ENCODE measurements at places on chromosomes 2 and 18.
A peak's percentile ranks its signal among the peaks of the same experiment; 100 is the strongest.

DNA sequence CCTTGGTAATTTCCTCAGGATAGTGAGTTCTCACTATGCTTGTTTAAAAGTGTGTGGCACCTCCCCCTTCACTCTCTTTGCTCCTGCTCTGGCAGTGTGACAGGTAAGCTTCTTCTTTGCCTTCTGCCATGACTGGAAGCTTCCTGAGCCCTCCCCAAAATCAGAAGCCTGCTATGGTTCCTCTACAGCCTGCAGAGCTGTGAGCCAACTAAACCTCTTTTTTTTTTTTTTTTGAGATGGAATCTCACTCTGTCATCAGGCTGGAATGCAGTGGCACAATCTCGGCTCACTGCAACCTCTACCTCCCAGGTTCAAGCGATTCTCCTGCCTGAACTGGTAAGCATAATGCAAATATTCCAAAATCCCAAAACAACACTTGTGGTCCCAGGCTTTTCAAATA is 80.0 kb downstream of the SOWAHC start:
- no peak for DNase-seq

- DNase-seq: no peak
These were observed 29.2 kb downstream of the KCNG3 start for GRCh38 chr2:42464631-42465030.

DNA sequence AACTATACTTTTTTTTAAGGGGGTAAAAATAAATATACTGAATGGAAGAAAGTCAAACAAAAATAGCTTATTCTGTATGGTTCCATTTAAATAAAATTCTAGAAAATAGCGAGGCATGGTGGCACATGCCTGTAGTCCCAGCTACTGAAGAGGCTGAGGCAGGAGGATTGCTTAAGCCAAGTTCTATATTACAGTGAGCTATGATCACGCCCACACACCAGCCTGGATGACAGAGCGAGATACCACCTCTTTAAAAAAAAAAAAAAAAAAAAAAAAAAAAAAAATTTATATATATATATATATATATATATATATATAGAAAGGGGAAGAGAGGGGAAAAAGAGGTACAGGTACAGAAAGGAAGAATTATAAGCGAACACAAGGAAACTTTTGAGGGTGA is 77.7 kb downstream of the MEMO1 start:
- no peak for DNase-seq

- no peak for DNase-seq
These were observed 7.8 kb upstream of the CAVIN2 start for GRCh38 chr2:191854382-191855372.

GRCh38 chr2:124369181-124369580 is 344.1 kb downstream of the CNTNAP5 start:
- DNase-seq: no peak

DNA sequence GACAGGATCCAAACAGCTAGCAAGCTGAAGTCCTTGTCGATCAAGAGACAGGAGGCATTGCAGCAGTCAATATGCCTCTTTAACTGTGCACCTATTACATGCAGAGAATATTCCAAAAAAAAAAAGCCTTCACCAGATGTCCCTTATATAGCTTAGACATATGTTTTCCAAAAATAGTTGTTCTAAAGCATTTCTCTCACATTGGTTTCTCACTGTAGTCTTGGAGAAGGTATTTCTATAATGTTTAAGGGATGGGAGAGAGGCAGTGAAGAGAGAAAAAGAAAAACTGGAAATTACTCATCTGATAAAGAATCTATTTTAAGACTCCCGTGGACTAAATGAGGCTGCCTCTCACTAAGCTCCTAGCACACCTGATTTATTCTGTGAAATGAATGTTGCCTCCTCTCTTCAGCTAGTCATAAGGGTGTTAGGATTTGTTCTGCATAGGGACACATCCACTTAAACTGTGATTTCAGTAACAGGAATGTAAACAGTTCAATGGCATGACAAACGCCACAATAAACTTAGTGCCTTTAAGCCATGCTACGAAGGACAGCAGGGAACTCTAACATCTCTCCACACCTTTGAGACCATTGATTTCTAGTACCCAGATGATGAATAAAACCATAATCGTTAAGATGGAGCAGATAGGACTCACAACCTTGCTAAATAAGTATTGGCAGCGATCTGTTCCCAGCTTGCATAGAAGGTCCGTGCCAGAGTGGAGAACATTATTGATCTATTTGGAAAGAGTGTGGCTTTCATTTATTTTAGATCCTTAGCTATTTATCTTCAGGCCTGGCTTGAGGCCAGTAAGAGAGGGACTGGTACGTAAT is 98.6 kb upstream of the NCK2 start:
- DNase-seq: peak; percentile 7

GRCh38 chr2:73255007-73255644 is 21.0 kb downstream of the CCT7 start:
- no peak for DNase-seq

DNA sequence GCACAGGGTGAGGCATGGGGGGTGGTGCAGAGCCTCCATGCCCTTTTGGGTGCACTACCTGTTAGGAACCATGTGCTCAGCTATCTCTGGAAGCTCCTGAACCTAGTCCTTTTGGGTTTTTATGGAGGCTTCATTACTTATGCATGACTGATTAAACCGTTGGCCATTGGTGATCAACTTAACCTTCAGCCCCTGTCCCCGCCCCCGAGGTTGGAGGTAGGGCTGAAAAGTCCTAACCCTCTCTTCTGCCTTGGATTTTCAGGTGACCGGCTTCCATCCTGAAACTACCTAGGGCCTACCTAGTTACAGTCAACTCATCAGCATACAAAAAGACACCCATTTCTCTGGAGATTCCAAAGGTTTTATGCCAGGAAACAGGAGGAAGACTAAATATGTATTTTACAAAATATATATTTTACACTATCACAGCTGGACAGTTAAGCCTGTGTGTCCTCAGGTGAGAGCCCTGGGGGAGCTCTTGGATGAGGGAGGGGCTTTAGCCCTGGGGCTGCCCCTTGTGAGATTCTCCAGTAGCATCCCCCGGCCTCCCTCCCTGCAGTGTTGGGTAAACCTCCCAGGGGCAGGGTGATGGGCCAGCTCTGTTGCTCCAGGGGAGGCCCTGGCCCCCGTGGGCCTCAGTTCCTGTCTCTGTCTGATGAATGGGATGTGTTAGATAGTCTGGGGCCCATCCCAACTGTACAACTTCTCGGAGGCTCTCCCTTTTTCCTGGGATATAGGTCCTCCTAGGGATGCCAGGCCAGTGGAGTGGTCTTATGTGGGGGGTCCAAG is 24.1 kb downstream of the GLI2 start:
- DNase-seq: no peak

DNA sequence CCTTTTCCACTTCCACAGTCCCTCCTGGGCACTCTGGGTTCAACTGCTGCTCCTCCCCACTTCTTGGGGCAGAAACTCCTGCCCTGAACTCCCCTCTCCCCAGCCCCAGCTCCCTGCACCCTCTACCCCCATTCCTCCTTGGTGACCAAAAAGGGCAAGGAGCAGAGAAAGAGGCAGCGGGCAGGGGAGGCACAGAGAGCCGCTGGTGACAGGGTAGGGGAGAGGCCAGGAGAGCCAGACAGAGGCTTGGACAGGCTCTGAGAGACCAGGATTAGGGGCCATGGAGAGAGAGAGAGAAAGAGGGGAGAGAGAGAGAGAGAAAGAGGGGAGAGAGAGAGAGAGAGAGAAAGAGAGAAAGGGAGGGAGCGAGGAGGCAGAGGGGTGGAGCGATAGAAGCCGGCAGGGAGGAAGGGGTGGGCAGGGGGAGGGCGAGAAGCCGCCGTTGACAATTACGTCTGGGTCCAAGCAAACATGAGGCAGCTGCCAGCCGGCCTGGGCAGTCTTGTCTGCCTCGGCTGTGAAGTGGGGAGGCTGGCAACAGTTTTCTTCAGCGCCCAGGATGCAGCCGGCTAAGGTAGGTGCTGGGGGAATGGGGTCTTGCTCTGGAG is at the start of gene KCNIP3:
TSS of gene KCNIP3 (plus strand) at position 468 of the 608 bp plus-strand sequence. CDS start at position 560, 92 bp downstream.
- DNase-seq: peak; percentile 91

DNA sequence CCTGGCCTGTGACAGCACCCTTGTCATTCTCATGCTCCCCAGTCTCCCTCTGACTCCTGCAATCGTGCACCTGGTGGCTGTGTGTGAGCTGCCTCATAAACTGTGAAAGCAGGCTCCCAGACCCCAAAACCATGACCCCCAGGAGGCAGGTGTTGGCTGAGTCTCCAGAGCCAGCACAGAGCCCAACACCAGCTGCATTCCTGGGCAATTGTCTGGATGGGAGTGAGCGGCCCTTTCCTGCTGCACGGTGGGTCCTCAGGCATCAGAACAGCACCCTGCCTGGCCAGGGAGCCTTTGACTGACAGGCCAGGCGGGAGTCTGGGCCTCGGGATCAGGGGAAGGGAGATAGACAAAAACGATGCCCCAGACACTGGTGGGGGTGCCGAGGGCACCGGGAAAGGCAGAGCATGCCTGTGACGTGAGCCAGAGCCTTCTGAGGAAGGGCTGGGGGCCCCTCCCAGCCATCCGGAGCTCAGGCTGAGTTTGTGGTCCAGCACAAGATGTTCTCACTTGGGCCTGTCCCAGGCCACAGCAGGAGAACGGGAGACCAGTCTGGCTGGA is 135.1 kb upstream of the GPC1 start:
- DNase-seq: no peak

- peak; percentile 2 for DNase-seq
These were observed 38.7 kb downstream of the KCNE4 start for GRCh38 chr2:223090540-223091235.

- no peak for DNase-seq
These were observed 20.8 kb downstream of the COPS7B start for GRCh38 chr2:231807020-231807419.

DNA sequence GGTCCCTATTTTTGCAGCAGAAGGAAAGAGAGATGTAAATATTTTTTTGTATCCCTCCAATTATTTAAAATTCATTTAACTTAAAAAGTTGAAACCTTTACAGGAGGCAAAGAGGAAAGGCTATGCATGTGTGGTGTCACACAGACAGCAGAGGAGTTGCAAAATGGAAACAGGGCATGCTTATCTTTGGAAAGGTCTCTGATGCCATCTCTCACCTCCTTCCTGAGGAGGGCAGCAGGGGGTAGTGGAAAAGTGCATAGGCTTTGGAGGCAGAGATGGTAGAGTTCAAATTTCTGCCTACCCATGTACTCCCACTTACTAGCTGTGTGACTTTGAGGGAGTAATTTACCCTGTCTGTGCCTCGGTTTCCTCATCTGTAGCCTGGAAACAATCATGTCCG is 99.6 kb upstream of the MCFD2 start:
- DNase-seq: no peak

DNA sequence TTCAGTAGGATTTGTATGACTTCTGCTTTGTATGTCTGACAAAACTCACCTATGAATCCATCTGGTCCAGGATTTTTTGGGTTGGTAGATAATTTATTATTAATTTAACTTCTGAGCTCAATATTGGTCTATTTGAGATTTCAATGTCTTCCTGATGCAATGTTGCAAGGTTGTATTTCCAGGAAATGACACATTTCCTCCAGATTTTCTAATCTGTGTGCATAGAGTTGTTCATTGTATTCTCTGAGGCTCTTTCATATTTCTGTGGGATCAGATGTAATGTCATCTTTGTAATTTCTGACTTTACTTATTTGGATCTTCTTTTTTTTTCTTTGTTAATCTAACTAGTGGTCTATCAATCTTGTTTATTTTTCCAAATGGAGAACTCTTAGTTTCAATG is 584.7 kb upstream of the SETBP1 start:
- DNase-seq: no peak

DNA sequence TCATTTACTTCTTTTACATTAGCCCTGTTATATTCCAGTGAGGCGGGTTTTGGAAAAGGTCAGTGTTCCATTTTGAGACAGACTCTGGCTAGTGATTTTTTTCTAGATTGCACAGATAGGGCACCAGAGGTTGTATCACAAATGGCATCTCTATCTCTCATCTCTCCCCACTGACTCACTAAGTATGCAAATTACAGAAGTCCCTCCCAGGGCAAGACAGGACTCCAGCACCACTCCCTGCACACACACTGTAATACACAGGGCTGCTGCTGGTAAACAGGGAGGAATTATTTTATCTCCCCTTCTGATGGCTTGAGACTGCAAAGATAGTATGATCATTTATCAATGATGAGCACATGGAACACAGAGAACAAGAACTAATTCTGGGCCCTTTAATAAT is 46.2 kb downstream of the AKAIN1 start:
- DNase-seq: no peak

GRCh38 chr2:168357797-168358472 is 98.1 kb upstream of the CERS6 start:
- DNase-seq: no peak

DNA sequence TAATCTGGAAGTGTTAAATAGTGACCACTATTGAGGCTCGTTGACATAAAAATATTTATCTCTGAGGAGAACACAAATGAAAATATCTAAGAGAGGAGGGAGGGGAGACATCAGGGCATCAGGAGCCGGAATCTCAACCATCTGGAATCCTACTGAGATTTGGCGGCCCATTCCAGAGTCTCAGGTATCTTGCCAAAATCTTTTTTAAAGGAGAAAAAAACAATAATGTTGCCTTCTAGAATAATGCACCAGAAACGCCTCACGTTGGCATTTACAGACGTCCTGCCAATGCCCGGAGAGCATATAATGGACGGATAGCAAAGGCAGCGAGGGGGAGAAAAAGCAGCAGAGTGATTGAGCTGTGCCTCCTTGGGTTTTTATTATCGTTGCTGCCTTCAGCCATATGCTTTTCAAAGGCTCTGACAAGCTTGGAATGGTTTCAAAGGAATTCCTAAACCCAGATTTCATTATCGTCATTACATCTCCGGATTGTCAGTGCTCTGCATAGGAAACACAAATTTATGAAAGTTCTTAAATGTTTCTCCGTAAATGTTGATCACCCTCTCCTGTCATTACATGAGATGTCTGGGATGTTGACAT is 30.9 kb upstream of the EGR4 start:
- DNase-seq: no peak

DNA sequence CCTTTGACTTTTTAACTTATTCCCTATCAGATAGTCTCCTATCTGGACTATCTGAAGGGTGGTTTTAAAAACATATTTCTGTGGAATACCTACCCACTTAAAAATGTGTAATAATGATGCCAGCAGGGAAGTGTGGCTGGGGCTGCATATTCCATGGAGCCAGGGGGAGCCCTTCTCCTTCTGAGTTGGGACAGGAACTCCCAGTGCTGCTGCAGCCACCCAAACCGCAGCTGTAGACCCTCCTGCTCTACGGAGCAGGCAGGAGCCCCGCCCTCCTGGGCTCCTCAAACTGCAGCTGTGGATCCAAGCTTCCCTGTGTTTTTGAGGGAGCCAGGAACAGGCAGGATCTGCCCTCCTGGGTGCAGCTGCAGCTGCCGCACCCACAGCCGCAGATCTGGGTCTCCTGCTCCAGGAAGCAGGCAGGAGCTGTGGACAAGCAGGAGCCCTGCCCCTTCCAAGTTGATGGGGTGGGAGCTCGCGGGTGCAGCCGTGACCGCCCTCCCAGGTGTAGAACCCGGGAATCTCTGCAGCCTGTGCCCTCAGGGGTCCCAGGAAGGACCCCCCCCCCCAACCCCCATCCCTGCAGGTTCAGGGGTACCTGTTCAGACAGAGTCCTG is 57.8 kb downstream of the PDK1 start:
- DNase-seq: no peak

DNA sequence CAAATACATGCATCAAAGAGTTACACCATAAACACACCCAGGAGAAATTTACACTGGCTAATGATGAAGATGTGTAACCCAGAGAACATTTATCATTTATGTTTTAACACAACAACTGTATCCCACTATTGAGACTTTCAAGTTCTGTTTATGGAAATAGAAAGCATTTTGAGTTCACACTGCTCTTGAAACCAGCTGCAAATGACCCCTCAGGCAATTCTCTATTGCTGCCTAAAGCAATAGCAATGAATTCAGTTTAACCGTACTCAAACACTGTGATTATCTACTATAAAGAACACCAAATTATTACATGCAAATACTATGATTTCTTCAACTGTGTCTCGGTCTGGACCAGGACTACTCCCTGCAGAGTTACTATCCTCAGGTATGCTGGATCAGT is 452.7 kb upstream of the NRXN1 start:
- DNase-seq: no peak
